ENCODE measurements at places on chromosomes 5 and 9.

GRCh38 chr5:67173959-67174358, 22.6 kb downstream of the CD180 start:
- no peak for DNase-seq

GRCh38 chr9:16898464-16898863, 28.0 kb upstream of the BNC2 start:
- DNase-seq: no peak

DNA sequence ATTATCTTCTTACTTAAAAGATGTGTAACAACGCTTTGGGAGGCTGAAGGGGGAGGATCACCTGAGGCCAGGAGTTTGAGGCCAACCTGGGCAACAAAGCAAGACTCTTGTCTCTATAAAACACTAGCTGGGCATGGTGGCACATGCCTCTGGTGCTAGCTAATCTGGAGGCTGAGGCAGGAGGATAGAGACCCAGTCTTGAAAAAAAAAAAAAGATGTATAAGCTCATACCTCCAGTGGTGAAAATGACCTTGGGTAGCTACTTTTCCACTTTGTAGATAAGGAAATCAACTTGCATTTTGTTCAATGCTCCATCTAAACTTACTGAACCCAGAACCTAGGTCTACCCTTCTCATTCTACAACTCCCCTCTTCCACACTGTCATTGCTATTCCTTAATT, 16.6 kb downstream of the ARRDC3 start:
- no peak for DNase-seq

- no peak for DNase-seq
Measured at GRCh38 chr9:126564128-126564527, 49.6 kb upstream of the LMX1B start.

GRCh38 chr5:96984506-96985192, 48.8 kb downstream of the LNPEP start:
- no peak for DNase-seq

- DNase-seq: no peak
Measured at GRCh38 chr9:123238365-123238764, 30.0 kb downstream of the STRBP start.

DNA sequence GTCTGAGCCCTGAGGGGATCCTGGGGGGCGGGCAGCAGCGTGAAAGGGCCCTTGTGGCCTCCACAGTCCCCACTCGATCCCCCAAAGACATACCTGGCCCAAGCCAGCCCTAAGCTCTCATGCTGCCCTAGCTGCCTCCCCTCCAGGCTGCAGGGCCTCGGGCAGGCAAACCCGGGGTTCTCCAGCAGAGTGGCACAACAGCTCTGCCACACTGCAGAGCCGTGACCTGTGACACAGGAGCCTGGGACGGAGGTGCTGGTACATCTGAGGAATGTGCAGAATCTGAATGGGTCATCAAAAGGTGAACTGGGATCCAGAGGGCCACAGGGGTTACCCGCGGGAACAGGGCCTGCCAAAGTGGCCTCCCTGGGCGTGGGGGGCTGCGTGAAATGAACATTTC, 163.2 kb downstream of the DAB2IP start:
- no peak for DNase-seq

DNA sequence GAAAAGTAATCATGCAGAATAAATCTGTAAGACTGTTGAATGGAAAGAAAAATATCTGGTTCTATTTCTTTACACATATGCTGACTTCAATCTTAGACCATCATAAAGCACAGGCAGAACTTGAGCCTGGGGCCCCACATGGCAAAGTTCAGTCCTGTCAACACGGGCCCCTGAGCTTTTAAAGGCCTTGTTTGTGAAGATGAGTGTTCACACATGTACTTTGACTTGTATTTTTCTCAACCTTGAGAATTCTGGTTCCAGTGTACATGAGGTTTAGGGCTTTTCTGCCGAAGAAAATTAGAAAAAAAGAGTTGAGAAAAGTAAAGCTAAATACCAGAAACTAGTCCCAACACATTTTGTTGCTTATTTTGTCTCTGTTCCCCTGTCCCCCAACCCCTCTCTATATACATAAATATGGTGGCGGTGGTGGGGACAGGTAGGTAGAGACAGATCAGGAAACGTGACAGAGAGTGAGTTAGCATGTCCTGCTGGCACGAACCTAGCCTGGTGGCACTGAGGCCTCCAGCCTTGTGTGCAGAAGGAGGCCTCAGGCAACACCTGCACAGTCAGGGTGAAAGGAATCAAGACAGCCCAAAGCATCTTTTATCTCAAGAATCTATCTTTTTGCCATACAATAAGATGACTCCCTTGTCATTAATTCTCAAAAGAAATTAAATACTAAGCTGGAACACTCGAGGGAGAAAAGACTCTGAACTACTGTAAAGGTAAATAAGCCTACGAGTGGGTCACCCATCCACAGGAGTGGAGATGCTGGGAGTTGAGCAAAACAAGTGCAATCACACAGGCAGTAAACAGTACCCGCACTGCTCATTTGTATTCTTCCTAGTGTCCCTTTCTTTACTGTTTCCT, 22.9 kb downstream of the LIFR start:
- DNase-seq: no peak

DNA sequence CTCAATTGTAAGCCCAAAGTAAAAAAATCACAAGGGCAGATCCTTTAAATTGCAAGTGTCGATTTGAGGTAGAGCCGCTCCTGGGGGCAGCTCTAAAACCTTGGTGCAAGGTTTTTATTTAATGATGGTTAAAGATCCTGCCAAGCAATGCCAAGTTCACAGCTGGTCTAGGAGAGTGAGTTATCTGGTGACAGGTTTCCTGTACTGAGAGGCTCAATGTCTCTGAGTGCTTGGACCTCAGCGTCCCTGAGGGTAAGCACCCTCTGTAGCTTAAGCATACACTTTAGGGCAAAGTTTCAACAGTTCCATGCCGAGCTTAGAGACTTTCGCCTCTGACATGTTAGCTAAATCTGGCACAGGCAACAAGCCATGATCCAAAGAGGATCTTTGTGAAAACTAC, 119.8 kb upstream of the EGFLAM start:
- DNase-seq: no peak

DNA sequence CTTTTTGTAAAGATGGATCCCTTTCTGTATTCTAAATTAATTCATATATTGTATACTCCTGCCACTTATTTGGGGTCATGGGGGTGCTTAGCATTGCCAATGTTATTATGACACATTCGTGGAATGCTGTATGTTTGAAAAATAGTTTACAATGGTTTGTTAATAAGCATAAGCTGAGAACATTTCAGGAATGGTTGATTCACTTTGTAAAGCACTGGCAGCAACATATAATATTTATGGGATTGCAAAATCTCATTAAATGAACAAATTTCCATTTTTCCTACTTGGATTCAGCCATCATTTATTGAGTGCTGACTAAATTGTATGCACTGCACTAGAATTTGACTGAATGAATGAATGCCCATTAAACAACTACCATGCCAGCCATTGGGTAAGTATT, 215.2 kb upstream of the KLF4 start:
- DNase-seq: no peak

DNA sequence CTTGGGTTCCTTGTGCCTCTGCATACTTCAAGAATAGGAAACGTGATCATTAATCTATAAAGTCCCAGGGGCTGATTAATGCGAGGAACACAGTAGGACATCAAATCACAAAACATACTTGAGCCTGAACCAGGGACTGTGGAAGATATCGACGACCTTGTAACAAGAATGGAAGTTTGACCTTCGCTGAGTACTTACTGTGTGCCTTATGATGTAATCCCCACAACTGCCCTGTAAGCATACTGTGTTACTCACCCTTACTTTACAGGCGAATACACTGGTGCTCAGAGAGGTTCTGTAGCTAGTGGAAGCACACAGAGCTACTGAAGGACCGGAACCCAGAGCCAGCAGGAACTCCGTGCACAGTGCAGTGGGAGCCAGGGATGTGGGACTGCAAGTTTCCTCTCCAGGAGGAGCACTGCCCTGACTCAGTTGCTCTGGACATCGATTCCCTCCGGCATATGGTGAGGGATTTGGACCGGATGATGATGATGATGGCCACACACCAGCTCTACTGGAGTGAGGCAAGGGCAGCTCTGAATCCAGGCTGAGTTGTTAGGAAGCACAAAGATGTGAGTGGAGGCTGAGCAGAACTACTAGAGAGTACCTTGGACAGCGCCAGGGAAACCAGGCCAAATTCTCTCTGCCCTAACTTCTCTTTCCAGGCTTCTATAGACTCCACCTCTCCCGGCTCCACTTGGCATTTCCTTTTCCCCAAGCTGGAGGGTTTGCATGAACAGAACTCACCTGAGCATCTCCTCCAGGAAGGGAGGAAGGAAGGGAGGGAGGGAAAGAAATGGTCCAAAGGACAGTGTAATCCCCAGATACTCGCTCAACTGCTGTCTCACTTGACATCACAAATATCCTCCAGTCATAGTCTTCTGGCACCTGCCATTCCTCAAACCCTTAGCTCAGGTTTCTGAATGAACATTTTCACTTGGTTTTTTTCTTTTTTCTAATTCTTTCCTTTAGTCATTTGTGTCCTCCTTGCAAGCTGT, 1.5 kb upstream of the GABBR2 start:
- DNase-seq: no peak

DNA sequence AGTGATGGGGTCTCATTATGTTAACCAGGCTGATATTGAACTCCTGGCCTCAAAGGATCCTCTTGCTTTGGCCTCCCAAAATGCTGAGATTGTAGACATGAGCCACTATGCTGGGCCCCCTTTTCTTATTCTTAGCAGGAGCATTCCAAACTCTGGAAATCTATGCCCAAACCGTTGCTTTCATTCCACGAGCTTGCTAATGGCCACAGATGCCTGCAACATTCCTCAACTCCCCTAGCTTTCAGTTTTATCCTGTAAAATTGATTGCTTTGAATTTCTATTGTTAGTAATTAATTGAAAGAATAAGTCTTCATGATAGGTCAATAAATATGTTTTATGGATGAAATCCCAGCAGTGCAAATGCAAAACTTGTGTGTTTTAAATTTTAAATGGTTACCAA, 564.8 kb upstream of the WWC1 start:
- DNase-seq: no peak

- DNase-seq: no peak
Measured at GRCh38 chr9:108609227-108609896, 246.4 kb downstream of the ACTL7B start.

- DNase-seq: no peak
Measured at GRCh38 chr9:95452176-95452575, 64.6 kb downstream of the PTCH1 start.

DNA sequence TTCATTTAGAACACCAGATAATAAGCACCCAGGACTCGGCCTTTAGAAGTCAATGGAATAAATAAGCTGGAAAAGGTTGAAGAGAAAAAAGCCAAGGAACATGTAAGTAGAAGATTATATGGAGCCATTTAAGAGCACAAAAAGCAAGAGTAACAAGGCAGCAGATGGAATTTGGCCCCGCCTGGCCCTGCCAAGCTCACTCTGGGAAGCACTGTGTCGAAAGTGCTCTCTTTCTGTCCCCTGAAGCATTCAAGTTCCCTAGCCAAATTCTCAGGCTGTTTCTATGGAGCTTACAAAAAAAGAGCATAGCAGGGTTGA, 73.0 kb upstream of the GPR151 start:
- no peak for DNase-seq

DNA sequence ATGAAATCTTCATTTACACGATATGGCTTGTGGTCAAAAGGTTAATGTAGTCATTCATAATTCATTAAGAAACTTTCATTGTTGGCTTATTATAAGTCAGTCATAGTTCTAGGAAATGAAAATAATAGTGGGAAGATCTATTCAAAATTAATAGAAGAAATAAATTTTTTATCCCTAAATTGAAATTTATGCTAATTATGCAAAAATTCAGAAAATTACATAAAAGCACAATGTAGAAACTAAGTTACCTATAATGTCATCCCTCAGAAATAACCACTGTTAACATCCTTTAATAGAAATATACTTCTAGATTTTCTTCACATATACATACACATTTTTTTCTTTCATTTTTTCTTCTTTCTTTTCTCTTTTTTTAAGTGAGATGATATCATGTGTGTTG, 15.9 kb upstream of the JAK2 start:
- DNase-seq: no peak
